ENCODE measurements at places on chromosomes 7 and 10.

DNA sequence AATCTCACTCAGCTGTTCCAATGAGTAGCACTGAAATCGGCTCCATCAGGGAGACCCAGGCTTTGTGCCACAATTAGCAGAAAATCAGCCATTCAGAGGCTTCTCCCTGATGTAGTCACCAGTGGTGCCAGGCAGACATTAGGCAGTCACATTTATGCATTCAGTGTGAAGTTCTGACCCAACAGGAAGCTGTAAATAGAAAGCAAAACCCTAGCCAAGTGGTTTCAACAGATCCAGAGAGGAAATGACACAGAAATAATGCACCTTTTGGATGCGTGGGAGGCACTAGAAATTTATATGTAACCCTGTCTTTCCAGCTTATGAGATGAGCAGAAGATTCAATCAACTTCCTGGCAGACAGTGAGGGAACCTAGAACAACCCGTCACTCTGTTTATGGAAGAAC, 186.4 kb downstream of the PDE1C start:
- DNase-seq = peak; percentile 11

GRCh38 chr10:109480836-109481235, 442.5 kb downstream of the XPNPEP1 start:
- DNase-seq = no peak

DNA sequence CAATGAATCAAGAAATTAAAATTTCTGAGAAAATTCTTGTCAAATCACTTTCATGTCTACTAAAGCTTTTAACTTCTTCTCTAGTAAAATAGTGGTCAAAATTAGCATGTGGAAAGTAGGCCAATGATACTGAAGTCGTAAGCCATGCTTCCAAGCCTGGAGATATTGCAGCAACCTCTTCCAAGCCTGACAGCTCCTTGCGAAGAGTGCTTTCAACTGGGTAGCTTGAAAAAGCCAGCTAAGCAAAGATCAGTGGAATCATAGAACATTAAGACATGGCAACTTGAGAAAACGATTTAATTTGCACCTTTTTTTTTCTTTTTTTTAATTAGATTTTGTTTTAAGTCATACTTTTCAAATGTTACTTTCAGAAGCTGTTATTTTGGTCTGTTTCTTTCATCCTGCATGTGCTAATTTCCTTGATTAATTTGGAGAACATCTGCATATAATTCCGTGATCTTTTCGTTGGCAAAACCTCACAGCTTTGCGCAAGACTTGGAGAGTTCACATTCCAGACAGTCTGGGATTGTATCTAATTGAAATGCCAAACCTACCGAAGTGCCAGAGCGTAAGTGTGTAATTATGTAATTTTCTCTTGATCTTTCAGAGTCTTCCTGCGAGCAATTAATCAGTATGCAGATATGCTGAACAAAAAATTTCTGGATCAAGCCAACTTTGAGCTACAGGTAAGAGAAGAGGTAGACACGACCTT, 142.2 kb upstream of the INSYN2A start:
- DNase-seq = no peak

GRCh38 chr10:132163826-132164515, 22.8 kb upstream of the DPYSL4 start:
- no peak for DNase-seq

DNA sequence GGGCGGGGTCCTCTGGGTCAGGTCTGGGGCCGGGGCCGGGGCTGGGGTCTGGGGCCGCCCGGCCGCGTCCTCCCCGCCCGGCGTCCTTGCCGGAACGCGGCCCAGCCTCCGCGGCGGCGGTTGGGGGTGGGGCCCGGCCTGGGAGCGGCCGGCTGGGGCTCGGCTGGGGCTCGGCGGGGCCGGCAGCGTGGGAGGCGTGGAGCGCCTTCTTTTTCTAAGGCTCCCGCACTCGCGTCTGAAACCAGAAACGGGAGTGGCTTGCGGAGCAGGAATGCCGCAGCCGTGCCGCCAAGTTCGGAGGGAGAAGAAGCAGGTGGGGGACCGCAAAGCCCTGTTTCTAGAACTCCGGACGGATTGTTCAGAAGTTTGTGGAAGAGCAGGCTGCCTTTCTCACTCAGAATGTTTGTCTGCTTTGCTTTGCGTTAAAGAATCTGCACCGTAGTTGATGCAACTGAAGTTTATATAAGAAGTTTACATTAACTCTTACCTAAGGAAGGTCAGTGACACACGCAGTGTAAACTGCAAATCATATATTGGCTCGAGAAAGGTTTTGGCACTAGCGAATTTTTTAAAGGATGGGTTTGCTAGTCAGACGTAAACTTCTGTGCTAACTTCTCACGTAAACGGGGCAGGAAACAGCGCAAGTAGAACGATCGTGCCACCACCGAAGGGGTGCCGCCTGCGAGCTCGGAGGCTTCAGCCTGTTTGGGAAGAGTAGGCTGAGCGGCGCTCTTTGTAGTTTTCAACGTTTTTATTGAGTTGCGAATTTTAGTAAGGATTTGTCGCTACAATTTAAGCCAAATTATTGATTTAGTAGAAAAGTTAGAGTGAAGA, 729 bp downstream of the DNAJB6 start:
- peak; percentile 86 for DNase-seq
